ENCODE measurements at places on chromosomes 12 and 14. TPM values are rescaled to one million over a fixed set of nuclear protein-coding genes. Genes with fewer than 3 reads are reported as not detected.

- no peak for DNase-seq
Measured at GRCh38 chr12:257521-258321, 4.9 kb downstream of the SLC6A13 start.

DNA sequence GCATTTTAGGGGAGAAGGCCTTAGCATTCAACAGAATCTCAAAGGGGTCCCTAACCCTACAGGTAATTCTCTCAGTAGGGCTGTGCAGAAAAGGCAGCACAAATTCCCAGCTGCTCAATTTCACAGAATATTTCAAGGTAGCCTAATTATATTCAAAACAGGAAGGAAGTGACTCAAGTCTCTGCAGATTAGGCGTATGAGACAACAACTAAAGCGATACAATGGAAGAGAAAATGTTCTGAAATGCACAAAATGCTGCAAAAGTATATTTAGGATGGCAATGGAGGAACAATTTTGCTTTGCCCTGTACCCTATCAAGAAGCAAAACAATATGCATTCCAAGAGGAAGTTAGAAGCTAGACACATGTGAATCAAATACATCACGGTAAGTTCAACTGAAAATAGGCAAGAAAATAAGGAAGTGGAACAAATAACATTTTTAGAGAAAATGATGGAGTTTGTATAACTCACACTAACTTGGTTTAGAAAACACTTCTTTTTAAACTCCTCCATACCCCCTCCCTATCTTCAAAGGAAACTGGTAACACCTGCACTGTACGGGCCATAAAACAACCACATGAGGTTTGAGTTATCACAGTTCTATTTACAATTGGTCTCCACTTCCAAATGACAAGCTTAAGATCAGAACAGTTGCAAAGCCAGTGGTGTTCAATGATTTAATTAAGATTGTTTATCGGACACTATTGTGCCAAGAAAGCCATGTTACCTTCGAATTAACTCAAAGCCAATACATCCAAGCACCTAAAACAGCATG is 1.6 kb downstream of the GIT2 start:
- DNase-seq, result no peak

DNA sequence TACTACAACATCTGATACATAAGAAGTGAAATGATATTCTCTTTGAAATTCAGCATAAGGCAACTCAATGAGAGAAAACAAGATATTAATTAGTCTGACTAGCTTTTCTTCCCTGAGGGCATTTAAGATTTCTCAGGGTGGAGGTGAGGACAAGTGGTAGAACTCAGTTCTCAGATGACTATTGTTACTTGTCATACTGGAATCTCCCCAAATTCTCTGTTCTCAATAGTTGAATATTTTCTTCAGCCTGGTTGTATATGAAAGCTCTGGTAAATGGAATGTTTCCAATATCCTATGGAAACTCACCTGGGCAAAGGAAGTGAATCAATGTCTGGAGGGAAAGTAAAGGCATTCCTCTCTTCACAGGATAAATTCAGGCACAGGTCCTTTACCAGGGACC is 18.2 kb upstream of the ITGA5 start:
- DNase-seq, result no peak

GRCh38 chr14:66315548-66315947 is 170.6 kb upstream of the CCDC196 start:
- no peak for DNase-seq

DNA sequence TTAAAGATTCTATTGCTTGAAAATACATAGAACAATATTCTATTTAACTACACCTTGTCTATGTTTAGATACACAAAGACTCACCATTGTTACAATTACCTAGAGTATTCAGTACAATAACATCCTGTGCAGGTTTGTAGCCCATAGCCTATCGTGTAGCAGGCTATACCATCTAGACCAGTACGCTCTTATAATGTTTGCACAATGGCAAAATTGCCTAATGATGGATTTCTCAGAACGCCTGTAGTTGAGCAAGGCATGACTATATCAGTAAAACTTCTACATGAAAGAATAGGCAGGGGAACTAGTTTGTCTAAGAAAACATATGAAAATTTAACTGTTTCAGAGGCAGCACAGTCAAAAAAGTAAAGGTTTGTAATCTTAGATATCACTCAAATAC is 375.9 kb downstream of the DAD1 start:
- no peak for DNase-seq

DNA sequence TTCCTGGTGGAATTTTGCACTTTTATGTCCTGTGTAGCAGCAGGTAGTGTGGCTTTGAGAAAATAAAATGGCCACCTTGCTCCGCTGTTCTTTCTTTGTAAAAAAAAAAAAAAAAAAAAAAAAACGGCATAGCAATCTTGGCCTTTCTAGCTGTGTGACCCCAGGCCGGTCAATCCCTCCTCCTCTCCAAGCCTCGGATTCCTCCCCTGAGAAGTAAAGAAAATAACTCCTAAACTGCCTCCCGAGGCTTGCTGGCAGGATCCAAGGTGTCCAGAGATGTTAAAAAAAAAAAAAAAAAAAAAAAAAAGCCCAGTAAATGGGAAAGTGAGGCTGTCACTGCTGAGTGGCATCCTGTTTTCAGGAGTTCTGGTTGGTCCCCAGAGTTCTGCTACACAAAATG is 23.9 kb upstream of the MAP1LC3B2 start:
- DNase-seq, result no peak

- DNase-seq, result no peak
Measured at GRCh38 chr12:15268309-15268708, 47.1 kb upstream of the RERG start.

- DNase-seq, result no peak
Measured at GRCh38 chr14:65321370-65321875, 91.1 kb upstream of the FUT8 start.

DNA sequence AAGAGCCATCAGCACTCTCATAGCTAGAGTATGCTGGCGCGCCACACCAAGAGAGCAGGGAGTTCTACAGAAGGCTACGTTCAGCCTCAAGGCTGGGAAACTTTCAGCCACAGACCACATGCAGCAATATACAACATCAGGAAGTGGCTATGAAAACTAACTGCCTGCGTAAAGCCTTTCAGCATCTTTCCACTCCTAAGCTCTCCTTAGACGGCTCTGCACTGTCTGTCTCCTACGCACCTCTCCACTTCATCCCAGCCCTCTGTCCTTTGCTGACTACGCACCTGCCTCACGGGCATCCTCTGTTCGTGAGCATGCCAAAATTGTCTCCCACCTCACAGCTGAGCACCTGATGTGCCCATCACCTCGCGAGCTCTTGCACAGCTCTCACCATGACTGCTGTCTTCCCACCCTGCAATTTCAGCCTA is 9.7 kb downstream of the MPHOSPH9 start:
- DNase-seq, result no peak

- DNase-seq, result no peak
Measured at GRCh38 chr14:61145034-61145902, 135.9 kb downstream of the TMEM30B start.

DNA sequence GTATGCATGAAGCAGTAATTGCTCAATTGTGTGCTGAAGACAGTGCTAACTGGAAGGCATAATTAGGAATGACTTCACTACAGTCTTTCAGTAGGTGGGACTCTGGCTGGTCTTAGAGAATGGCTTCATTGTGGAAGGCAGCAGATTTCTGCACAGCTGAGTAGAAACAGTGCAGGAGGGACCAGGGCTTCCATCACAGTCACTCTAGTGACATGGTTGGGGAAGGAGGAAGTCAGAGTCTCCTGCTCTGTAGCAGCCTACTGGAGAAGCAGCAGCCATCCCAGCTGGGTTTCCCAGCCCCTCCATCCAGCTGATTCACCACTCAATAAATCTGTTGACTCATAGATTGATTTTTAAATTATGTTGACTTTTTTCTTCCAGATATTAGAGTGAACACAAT is 80.6 kb upstream of the DBX2 start:
- no peak for DNase-seq

DNA sequence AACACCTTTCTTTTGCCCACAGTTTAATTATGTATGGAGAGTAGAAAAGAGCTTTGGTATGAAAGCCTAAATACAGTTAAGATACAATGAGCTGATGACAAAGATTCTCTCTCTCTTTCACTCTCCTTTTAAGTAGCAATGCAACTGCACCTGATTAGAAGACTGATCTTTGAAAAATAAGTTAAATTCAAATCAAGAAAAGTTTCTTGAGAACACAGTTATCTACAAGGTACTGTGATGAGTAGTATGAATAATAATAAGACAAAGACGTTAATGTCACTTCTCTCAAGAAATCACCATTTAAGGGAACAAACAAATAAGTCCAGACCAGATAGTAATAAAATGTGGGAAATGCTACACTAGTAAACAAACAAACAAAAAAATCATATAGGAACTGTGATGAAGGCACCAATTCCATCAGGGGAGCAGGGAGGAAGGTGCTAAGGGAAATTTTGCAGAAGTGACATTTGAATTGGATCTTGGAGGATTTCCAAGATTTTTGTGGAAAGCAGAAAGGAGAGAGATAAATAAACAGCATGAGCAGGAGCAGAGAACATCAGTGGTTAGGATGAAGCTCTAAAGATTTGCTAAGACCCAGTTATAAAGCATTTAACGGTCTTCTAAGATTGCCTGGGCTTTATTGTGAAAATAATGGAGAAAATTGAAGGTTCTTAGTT is 65.2 kb upstream of the STK38L start:
- no peak for DNase-seq

DNA sequence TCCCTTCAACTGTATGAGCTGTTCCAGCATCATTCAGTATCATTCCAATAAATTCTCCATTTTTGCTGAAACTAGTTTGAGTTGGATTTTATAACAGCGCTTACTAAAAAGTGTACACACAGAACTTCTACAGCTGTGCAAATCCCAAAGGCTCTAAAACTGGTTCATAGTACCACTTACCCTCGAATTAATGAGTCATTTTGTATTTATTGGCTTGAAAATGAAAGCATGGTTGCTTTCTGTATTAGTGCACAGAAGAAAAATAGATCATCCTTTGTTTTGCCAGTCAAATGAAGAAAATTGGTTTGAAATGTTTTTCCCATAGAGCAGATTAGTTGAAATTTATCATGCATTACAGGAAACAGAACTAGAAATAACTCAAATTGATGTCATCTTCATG is 268.3 kb upstream of the CPNE8 start:
- no peak for DNase-seq

GRCh38 chr14:104977681-104978653 is at the start of gene AHNAK2:
Gene AHNAK2 (minus strand): TSS chr14:104978374. CDS start chr14:104978237, 137 bp downstream.
- DNase-seq, result no peak

- DNase-seq, result no peak
Measured at GRCh38 chr12:130253866-130254265, 83.8 kb upstream of the PIWIL1 start.

- DNase-seq, result no peak
Measured at GRCh38 chr14:104595116-104595675, 9.4 kb downstream of the TMEM179 start.

DNA sequence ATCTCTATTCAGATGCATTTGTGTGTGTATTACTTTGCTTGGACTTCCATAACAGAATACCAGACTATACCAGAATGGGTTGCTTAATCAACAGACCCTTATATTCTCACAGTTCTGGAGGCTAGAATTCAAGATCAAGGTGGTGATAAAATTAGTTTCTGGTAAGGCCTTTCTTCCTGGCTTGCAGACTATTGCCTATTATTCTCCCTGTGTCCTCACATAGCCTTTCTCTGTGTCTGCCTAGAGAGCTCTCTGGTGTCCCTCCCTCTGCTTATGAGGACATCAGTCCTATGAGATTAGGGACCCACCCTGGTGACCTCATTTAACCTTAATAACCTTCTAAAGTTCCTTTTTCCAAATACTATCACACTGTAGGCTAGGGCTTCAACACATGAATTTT is 106.0 kb downstream of the FAR2 start:
- no peak for DNase-seq

GRCh38 chr12:13289653-13290289 is 93.2 kb downstream of the EMP1 start:
- no peak for DNase-seq

- no peak for DNase-seq
Measured at GRCh38 chr12:100699209-100699608, 95.4 kb upstream of the ANO4 start.

DNA sequence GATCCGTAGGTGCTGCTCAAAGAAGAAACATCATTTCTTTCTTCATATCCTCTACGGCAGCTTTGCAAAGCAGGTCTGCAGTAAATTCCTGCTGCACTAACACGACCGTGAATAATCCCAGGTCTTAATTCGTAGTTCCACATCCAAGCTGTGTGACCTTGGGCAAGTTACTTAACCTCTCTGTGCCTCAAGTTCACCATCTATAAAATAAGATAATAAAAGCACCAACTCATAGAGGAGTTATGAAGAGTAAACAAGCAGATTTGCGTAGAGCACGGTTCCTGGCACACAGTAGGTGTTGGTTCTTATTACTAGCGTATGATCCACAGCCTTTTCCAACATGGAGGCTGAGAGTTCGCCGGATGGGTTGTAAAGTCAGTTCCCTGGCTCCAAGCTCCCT is 3.6 kb downstream of the NCOR2 start:
- no peak for DNase-seq

- no peak for DNase-seq
Measured at GRCh38 chr12:122942637-122943036, 23.6 kb downstream of the ABCB9 start.

GRCh38 chr12:7060353-7060954 is at the start of gene C1S:
Gene C1S (plus strand): TSS chr12:7060718. CDS start chr12:7061913, 1,195 bp downstream.
- DNase-seq, result peak; percentile 71

- no peak for DNase-seq
Measured at GRCh38 chr12:42873401-42873800, 283.9 kb upstream of the PRICKLE1 start.

GRCh38 chr12:121801595-121802484 is 2.0 kb upstream of the SETD1B start:
- DNase-seq, result no peak

DNA sequence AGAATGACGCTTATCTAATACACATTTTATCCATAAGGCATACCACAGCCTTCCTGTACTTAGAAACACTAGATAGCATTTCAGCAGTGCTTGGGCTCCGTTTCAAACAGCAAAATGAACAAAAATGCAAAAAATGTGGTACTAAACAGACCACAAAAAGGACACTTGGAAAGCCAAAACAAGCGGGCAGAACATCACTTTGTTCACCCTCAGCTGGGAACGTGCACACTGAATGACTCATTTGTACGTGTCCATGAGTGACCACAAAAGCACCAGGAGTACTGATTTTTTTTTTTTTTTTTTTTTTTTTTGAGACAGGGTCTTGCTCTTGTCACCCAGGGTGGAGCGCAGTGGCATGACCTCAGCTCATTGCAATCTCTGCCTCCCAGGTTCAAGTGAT is 8.9 kb upstream of the FOXN3 start:
- DNase-seq, result no peak

The SDSL gene
- total RNA-seq, result 23.2 TPM

The CBLN3 gene
- total RNA-seq, result 14.0 TPM

The TSPAN19 gene
- total RNA-seq, result not detected

The PPP1R36 gene
- 3.2 TPM for total RNA-seq

The RDH5 gene
- total RNA-seq, result 43.0 TPM

The CEP290 gene
- 11.5 TPM for total RNA-seq

The MIP gene
- not detected for total RNA-seq

The ENDOU gene
- total RNA-seq, result not detected

The SLC5A8 gene
- 0.06 TPM for total RNA-seq

The TCL1B gene
- not detected for total RNA-seq

The PLCZ1 gene
- total RNA-seq, result not detected

The BHLHE41 gene
- 99.6 TPM for total RNA-seq

The SLC41A2 gene
- total RNA-seq, result 74.6 TPM

The ZC3H10 gene
- total RNA-seq, result 5.4 TPM

The TROAP gene
- 2.0 TPM for total RNA-seq

The BTG1 gene
- total RNA-seq, result 235 TPM
